ENCODE measurements at places on chromosomes 12 and 14.

- DNase-seq, result no peak
These were observed 309.2 kb downstream of the SLC16A7 start for GRCh38 chr12:59904874-59905521.

DNA sequence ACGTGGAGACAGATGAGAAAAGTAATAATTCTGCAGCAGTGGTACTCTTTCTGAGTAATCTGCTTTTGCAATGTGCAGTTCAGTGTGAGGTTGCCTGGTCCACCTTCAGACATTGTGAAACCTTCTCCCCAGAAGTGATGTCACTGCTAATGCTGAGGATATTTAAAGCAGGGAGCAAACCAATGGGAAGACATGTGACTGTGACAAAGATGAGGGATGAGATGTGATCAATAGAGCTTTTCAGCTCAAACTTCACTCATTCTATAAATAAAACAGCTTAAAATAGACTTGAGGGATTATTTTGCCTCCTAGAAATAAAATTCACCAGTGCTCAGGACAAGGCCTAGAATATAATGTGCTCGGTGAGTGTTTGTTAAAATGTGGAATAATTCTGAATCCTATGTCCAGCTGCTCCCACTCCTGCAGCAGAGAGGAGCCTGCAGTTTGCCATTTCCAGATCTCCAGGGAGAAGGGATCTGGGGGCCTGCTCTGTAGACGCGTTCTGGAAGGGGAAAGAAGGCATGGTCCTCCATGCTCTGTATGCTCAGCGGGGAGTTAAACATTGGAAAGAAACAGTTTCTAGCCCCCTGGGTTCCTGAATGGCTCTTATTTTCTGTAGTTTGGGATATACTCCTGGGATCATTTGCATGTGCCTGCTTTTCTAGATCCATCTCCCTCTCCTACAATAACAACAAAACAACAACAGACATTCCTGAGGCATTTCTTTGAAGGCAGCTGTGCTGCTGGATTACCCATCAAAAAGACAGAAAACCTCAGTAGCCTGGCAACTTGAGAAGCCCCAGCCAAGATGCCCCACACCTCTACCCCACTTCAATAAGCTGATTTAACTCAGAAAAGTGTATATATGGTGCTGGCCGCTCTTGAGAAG, 8.9 kb downstream of the SLC7A8 start:
- DNase-seq, result no peak

- DNase-seq, result peak; percentile 33
These were observed 115.5 kb downstream of the SLC2A13 start for GRCh38 chr12:39990122-39991101.

DNA sequence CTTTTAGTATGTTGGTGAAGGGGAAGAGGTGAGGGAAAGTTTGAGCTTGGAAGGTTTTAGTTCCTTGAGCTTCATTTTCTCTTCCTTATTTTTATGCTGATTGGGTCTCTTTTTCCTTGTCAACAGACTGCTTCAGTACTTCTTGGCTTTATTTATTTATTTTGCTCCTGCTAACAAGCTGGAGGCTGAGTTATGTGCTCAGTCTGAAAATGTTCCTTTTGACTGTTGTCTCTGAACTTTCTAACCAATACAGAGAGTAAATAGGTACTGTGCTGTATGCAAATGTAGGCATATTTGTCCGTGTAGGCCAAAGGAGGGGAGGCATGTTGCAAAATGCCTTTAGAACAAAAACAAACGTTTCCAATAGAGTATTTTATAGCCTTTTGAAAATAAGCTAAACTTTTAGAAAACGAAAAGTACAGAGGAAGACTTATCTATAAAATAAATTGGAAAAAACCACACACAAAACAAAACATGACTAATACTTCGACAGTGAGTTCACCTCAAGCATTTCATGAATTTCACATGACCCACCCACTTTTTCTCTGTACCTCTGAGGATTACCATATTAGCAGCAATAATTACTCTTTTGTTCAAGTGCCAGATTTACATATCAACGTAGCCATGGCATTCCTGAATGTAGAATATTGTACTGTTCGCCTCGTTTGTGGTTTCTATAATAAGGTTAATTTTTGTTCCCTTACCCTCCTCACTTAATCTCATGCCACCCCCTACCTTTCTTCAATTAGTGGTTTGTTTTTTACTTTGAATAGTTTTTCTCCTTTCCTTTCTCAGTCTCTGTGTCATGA, 4.7 kb upstream of the CREBL2 start:
- no peak for DNase-seq

DNA sequence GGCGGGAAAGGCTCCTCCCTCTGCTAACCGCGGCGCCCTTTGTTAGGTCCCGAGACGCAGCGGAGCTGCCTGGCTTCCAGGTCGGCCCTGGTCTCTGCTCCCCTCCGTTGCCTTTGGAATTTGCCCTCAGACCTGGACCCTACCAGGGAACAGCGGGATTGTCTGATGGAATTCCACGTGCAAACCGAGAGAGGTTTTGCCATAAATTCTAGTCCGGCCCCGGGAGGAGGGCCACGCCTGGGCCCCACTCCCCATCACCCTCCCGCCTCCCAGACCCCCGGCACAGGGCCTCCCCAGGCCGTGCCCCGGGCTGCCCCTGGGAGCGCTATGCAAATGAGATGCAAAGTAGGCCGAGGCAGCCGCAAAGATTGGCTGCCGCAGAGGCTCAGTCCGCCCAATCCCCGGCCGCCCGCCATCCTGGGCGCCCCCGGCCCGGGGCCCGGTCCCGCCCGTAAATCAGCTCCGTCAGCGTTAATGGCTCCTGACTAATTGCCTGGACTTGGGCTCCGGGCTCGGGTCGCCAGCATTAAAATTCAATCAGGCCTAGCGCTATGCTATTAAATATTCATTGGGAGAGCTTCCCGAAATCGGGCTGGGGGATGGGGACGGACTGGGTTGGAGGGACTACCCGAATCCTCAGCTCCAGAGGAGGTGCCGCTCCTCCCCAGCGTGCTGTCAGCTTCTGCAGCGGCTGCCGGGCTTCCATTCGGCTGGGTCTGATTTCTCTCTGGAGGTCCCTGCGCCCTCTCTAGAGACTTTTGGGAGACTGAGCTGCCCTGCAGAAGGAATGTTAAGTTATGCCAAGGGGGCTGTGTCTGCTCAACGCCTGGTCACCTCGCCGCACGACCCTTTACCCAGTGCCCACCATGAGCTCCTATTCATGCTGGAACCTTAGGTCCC, 15.7 kb upstream of the FIGNL2 start:
- DNase-seq, result no peak

- DNase-seq, result no peak
These were observed 40.6 kb downstream of the WSCD2 start for GRCh38 chr12:108169708-108170107.

- no peak for DNase-seq
These were observed 106.0 kb upstream of the CCDC196 start for GRCh38 chr14:66380143-66380542.
